ENCODE measurements at places on chromosomes 4 and X.

- DNase-seq, result no peak
These were observed 181.0 kb upstream of the MAMLD1 start for GRCh38 chrX:150182161-150182560.

DNA sequence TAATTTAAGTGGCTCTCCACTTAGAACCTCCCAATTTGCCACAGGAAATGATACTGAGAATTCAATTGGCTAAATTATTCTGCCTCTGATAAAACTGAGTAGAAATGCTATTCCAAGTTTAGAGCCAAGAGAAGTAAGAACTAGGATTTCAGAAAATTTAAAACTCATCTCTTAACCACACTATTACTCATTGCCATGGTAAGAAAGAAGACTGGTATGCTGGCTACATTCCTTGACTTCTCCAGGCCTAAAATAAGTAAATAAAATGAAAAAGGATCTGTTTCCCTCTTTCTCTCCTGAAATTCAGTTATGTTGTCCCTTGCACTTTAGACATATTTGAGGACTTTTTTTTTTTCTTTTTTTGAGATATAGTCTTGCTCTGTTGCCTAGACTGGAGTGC lies 23.3 kb downstream of the ZNF280C start:
- no peak for DNase-seq

- DNase-seq, result no peak
These were observed 26.5 kb downstream of the ADH5 start for GRCh38 chr4:99062120-99062519.

DNA sequence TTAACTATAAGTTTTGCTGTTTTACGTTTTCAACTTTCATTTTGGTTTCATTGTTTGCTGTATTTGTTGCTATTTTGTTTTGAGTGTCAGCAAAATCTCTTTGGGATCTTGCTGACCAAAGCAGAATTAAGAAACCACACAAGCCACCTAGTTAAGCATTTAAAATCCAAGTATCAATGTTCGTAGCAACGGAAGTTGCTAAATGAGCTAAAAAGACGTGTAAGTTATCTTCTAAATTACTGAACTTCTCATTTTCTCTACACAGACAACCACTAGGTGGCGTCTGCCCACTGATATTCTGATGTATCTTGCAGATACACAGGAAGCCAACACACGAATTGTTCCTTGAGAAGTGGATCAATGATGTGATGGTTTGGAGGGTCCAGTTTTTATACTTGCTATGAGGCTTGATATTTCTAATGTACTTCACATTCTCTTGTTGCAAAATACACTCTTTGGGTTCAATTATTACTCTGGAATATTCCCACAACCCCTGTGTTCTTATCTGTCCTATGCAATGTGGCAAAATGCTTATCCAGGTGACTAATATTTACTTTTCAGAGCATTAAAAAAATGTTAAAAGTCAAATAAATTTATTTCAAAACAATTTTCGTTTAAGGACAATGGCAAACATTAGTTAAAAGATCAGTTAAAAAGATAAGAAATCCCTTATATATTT lies 250.5 kb downstream of the TECRL start:
- DNase-seq, result peak; percentile 43

DNA sequence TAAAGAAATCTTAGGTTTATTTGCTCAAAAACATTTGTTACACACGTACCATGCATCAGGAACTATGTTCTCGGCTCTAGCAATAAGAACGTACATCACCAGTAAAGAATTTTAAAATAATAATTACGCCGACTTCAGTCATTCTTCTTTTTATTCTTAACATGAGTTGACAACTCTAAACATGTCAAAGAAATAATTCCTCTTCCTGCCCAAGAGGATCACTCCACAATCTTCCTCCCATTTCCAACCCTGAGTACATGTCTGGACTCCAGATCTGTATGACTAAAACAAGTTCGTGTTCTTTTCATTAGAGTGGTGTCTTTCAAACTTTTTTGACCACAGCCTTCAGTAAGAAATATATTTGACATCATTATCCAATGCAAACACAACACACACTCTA lies 201.6 kb upstream of the GRIA3 start:
- DNase-seq, result no peak

DNA sequence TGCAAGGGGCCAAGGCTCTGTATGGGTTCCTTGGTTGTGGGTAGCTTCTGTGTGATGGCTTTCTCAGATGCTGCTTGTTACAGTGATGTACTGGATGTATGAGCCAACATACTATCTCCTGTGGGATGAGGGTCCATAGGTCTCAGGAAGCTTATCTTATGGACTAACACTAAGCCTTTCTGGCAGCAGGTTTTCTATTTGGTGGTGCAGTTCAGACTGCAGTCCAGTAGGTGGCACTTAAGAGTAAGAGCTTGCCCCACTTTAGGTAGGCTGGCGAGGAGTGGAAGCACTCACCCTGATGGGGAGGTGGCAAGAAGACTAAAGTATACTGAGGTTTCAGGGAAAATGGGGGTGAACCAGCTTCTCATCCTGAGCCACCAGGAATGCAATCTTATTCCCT lies 306.7 kb upstream of the MAOA start:
- DNase-seq, result peak; percentile 32

Measured in mammary epithelial cell (primary cell).